Activated CD8-positive, alpha-beta T cell treated with anti-CD3 and anti-CD28 coated beads, Interleukin-2, amount 10 ng/mL, durations not matched to agents 7 days and 5 days (primary cell): ENCODE measurements at places on chromosomes 2 and 18.

- no peak for DNase-seq
Observed at GRCh38 chr2:62589691-62590356, 83.8 kb upstream of the TMEM17 start.

GRCh38 chr18:80169607-80170006, 60.5 kb downstream of the ADNP2 start:
- DNase-seq = no peak

- no peak for DNase-seq
Observed at GRCh38 chr2:69422198-69422597, 15.0 kb downstream of the NFU1 start.

- no peak for DNase-seq
Observed at GRCh38 chr2:224429441-224429810, 27.5 kb upstream of the FAM124B start.

DNA sequence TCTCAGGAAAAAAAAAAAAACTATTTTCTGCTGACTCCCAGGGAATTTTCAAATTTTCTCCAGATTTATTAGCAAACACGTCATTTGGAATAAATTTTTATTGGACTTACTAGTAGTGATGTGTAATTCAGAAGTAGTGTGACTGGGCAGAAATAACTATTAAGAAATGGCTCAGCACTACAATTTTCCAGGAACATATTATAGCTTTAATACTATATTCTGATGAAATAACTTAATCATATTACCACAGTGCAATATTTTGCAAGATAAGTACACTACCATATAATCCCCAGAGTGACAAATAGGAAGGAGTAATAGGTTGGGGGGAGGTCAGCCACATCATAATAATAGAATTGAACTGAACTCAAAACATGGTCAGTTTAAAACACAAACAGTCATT, 19.7 kb upstream of the TNFAIP6 start:
- DNase-seq = no peak

- DNase-seq = no peak
Observed at GRCh38 chr18:2087877-2088673, 483.2 kb downstream of the METTL4 start.

GRCh38 chr2:146068051-146068450, 1548.1 kb upstream of the ZEB2 start:
- DNase-seq = no peak

DNA sequence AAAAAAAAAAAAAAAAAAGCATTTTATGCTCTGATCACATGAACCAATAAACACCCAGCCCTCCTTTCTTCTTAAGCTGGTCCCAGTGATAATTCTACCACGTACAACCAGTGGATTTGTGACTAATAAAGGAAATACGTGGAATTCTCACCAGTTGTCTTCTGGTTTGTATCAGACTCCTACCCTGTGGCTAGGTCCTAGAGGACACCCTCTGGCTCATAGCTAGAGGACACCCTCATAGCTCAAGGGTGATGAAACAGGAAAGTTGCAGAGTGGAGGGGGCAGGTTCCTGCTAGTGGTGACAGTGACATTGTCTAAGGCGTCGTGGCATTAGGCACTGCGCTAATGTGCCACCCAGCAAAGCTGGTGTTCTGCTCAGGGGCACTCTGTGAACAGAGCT, 167.8 kb downstream of the BCL11A start:
- DNase-seq = no peak

GRCh38 chr18:46334868-46335281, 230.7 kb downstream of the HAUS1 start:
- peak; percentile 44 for DNase-seq

- DNase-seq = no peak
Observed at GRCh38 chr2:141523199-141523598, 607.6 kb downstream of the LRP1B start.

DNA sequence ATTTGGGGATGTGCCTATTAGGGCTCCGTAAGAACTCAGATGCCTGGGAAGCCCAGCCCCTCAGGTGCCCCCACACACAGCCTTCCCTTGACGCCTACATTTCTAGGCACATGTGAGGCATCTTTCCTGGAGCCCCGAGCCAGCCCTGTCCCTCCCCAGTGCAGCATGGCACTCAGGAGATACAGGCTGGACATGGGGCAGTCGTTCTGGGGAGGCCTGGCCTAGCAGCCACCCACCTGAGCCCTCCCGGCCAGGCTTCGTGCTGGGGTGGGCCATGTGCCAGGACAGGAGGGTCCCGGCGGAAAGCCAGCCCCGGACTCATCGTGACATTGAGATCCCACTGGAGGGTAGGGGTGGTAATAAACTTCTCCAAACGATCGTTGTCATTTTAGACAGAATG, 15.2 kb downstream of the BOK start:
- DNase-seq = no peak

DNA sequence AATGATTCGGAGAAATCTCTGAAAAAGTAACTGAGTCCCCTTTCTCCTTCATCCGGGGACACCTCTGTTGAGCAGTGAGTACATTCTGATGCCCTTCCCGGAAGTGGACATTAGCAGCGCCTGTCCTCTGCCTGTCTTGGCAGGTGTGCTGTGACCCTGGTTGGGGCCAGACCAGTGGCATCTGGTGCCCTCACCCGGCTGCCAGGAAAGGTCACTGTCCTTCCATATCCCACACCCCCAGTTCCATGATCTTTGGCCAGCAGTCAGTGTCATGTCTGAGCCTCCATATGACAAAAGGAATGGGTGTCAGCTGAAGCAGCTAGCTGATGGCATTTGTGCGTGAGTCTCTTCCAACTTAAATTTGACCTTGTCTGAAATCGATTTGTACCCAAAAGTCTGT, 128.1 kb downstream of the NCK2 start:
- DNase-seq = no peak
